Stimulated activated naive CD8-positive, alpha-beta T cell treated with anti-CD3 and anti-CD28 coated beads, Interleukin-15, Interleukin-2, amounts not matched to agents 100 U/mL and 50 U/mL, for 24 hours (primary cell): ENCODE measurements at places on chromosomes 12 and 14.

GRCh38 chr14:101844751-101845150, 83.2 kb downstream of the PPP2R5C start:
- no peak for DNase-seq

GRCh38 chr12:19761463-19761862, 322.2 kb downstream of the AEBP2 start:
- DNase-seq = no peak

- no peak for DNase-seq
Measured at GRCh38 chr14:102781063-102781462, 3.8 kb downstream of the TRAF3 start.

- DNase-seq = no peak
Measured at GRCh38 chr14:51744372-51745130, 92.8 kb downstream of the FRMD6 start.

DNA sequence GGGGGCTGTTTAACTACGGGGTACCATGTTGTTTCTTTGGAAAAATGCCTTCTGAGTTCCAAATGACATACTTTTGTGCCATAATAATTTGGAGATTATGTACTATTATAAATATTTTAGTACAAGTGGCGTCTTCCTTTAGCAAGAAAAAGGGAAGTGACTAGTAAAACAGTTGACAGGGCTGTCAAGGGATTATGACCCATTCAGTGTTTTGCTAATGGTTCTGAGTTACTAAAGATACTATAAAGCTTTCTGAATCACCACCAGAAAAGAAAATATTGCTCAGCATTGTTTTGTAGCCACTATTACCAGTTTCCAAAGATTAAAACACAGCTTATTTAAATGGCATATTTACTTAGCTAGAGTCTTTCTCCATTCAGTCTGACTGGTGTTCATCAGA, 334.9 kb downstream of the SNAPC1 start:
- DNase-seq = no peak

DNA sequence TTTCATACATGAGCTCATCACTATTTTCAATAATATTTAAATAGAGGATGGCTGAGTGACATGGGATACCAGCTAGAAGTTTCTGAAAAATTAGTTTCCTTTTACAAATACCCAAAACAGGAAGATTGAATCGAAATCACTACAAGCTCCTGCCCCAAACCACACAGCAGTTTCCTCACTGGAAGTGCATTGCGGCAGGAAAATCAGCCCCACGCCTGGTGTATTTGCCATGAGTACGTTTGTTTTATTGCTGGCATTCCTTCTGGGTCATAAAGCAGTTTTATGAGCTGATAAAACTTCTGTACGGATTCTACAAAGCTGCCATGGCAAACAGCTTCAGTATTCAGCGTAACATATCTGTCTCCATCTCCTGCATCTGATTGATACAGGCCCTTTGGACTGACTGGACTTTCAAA, 23.7 kb downstream of the CDC42BPB start:
- no peak for DNase-seq

DNA sequence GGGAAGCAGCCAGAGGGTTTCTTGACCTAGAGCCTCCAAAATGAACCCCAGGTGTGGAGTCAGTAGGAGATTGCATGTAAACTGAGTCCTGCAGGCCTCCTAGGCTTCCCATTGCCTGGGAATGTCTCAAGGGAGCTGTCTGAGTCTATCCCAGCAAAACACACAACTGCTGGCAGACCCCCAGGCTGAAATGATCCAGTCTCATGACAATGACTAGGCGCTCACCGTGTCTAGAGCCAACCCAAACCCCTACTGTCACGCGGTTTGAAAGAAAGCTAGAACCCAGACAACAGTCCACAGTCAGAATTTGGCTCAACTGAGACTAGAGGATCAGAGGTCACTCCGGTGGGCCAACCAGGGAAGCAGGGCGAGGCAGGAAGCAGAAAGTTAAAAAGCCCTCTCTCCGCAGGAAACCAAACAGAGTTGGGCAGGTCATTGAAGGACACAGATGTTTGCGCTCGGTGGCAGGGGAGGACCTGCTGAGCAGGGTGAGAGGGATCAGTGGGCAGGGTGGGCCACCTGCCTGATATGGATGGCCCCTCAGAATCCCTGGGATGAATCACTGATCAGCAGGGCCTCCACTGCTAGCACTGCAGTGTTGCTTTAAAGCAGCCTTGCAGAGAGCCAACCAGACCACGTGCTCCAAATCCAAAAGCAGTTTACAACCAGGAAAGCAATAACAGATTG, 23.8 kb downstream of the ACTN1 start:
- no peak for DNase-seq

DNA sequence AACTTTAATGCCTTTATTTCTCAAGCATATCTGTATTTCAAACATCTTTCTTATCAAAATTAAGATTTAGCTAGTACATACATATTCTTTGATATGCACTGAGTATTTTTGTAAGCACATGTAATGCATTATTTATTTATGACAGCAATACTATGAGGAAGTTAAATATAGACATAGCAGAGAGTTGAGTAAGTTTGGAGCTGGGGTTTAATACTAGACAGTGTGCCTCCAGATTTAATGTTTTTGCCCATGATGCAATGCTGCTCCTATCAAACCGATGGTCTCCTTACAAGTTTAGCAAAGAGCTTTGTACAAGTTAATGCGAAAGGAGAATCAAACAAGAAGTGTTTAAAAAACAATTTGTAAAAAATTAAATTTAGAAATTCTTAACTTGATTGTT, 826.6 kb upstream of the MGAT4C start:
- no peak for DNase-seq

- no peak for DNase-seq
Measured at GRCh38 chr12:65335981-65336380, 57.5 kb downstream of the MSRB3 start.

GRCh38 chr12:67572492-67572891, 76.1 kb upstream of the DYRK2 start:
- no peak for DNase-seq

- no peak for DNase-seq
Measured at GRCh38 chr12:4320497-4320852, 538 bp upstream of the TIGAR start.

- DNase-seq = no peak
Measured at GRCh38 chr14:68394118-68394763, 398.6 kb downstream of the ZFP36L1 start.

DNA sequence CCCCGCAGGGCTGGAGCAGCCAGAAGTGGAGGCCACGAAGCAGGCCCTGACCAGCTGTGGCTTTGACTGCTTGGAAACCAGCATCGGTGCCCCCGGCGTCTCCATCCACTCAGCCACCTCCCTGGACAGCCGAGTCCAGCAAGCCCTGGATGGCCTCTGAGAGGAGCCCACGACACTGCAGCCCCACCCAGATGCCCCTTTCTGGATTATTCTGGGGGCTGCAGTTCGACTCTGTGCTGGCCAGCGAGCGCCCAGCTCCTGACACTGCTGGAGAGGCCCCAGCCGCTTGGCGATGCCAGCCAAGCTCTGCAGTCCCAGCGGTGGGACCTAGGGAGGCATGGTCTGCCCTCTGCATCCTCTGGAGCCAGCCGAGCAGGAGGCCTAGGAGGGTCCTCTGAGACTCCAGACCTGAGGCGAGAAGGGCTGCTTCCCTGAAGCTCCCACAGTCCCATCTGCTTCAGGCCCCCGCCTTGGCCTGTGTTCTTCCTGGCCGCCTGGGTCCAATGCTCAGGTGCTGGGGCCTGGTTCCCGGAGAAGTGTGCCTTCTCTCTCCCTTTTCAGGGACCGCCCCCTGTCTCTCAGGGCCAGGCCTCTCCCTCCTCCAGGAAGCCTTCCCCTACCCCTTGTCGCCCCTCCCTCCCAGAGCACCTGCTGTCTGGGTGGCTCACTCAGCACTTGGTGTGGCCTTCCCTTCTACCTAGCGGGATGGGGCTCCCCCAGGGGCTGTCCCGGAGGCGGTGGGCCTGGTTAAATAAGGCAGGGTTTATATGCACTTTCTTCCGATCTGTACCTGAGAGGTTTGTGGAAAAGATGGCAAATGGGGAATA, 23.0 kb downstream of the MVK start:
- peak; percentile 15 for DNase-seq

GRCh38 chr14:93085911-93086310, 29.8 kb downstream of the ITPK1 start:
- no peak for DNase-seq

GRCh38 chr14:93784878-93785277, 3.4 kb downstream of the PRIMA1 start:
- DNase-seq = no peak

DNA sequence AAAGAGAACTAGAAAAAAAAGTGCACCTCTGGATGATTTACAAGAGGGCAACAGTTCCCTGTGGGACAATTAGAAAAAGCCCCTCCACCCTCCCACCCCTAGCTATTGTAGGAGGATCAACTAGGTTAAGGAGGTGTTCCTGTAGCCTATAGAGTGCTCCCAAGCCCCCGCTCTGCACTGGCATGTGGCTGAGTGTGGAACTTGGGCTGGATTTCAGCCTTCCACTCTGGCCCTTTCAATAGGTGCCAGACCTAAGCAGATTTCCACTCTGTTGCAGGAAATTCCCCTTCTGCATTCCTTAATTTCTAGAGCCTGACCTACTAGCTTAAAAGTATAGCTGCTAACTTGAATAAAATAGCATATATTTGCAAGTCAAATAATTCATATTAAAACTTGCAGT, 2.8 kb downstream of the NFATC4 start:
- no peak for DNase-seq

DNA sequence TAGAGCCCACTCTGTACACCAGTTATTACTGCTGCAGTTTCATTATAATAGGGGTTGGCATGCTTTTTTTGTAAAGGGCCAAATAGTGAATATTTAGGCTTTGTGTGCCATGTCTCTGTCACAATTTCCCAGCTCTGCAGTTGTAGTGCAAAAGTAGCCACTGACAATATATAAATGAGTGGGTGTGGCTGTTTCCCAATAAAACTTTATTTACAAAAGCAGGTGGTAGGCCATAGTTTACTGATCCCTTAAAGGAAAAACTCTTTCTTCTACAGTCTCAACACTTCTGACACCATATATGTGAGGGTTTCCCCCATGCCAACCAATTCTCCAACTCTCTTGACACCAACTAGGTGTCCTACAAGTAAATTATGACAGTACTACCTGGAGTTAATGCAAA, 110.2 kb upstream of the NAP1L1 start:
- DNase-seq = no peak

DNA sequence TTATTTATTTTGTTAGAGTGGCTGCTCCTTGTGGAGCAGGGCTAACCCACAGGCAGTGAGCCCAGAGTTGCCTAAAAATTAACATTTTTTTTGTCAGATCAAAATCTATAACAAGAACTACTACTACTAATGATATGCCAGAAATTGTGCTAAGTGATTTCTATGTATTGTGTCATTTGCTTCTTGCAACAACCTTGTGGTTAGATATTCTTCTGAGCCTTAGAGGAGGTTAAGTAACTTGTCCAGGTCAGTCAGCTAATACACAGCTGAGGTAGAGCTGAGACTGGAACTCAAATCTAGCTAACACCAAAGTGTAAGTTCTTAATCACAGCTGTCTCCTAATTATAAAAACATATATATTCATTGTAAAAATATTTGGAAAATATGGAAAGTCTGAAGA, 29.8 kb downstream of the CFL2 start:
- DNase-seq = no peak

GRCh38 chr12:4026517-4026916, 153.3 kb upstream of the PARP11 start:
- DNase-seq = no peak

- DNase-seq = no peak
Measured at GRCh38 chr12:12776261-12776660, 9.2 kb upstream of the APOLD1 start.

GRCh38 chr12:24997496-24997895, 48.6 kb upstream of the BCAT1 start:
- DNase-seq = no peak

- DNase-seq = no peak
Measured at GRCh38 chr12:88367231-88367630, 213.0 kb downstream of the KITLG start.

DNA sequence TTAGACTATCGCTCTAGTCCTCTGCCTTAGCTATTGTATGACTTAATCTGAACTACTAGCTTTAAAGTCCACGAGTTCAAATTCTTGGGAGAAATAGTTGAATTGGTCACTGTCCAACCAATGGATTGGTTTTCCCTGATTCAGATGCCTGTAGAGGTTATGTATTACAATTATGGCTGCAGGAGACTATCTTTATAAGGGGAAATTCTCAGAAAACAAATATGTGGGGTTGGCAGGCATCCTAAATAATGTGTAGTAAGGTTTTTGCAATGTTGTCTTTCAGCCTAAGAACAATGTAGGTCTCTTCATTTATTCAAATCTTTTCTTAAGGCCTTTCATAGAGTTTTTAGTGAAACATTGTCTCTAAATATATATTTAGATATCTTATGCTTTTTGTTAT, 26.9 kb downstream of the MYRFL start:
- DNase-seq = no peak

DNA sequence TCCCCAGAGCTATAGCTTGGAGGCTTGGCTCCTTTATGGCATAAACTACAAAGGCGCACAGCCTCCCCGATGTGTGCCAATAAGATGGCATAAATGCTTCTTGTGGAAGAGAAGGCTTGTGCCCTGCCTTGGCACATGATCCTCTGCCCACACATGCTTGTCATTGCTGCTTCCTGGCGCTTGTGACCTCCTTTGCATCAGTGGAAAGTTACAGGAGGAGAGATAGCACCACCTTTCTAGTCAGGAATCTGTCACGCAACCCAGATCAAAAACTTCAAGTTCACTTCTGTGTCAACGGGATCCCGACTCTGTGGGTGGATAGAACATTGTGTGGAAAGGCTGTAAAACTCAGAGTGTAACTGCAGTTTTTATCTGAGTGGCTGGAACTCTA, 183.8 kb upstream of the HIF1A start:
- DNase-seq = peak; percentile 71

- DNase-seq = no peak
Measured at GRCh38 chr12:39103552-39104165, 198.3 kb upstream of the CPNE8 start.

DNA sequence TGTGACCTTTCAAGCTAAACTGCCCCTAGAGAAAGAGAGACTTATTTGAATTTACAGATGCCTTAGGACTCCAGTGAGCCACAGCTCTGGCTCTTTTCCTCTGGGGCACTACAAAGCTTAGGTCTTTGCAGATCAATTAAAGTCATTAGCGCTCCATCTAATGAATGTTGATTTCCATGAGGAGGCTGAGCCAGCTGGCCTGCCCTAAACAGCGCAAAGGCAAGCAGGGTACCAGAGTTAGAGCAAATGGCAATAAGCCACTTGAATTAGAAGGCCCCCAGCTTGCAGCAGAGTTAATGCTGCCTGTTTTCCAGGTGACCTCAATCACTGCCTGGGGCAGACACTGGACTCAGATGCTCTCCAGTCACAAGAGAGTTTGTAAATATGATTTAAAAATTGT, 695.3 kb downstream of the DIO2 start:
- DNase-seq = no peak

DNA sequence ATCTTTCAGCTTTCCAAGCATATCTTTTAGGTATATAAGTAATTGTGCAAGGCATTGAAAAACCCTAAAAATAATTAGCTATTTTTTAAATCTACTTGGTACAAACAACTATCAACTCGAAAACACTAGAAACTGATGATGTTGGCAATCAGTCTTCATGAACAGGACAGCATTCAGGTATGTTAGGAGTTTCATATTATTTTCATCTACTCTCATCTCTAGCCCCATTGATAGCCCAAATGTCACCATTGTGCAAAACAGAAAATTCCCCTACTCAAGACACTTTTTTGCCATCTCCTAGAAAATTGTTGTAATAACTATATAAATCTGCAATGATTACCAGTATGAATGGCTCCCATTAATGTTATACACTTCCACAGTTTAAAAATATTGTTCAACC, 144.5 kb upstream of the KRAS start:
- no peak for DNase-seq
